Urinary bladder (tissue), 4 donors: ENCODE measurements at places on chromosomes 7 and 10. TPM values are rescaled to one million over a fixed set of nuclear protein-coding genes. Genes with fewer than 3 reads are reported as not detected.

The C1QL3 gene
- 0.05 TPM for polyA plus RNA-seq

The IL2RA gene
- 0.87 TPM for polyA plus RNA-seq

The MAGI2 gene
- 7.6 TPM for polyA plus RNA-seq

The GPR37 gene
- 4.8 TPM for polyA plus RNA-seq

The OR2A1 gene
- polyA plus RNA-seq: 0.23 TPM

The AKR1C4 gene
- 0.09 TPM for polyA plus RNA-seq

The STK31 gene
- polyA plus RNA-seq: 0.06 TPM

The SPDYE8 gene
- not detected for polyA plus RNA-seq

The HNRNPA2B1 gene
- polyA plus RNA-seq: 496 TPM
